ENCODE measurements at places on chromosomes 6 and 20.

- peak; percentile 51 for DNase-seq
Observed at GRCh38 chr20:17617212-17617867, 47.5 kb downstream of the DSTN start.

DNA sequence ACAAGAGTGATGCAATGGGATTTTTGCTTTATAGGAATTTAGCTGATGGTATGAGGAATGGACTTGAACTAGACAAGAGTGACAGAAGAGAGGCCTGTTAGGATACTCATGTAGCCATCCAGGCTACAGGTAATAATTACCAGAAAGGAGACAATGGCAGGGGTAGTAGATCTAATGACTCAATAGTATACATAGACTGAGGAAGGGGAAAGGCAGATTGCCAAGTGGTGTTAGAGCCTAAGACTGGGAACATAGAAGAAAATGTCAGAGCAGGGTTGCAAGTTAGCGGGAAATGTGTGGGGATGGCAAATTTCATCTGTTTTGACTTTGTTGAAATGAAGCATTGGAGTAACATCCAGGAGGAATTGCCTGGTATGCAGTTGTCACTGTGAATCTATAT is 295.6 kb downstream of the UTRN start:
- DNase-seq, result no peak

GRCh38 chr6:95133578-95133977 is 443.8 kb upstream of the MANEA start:
- DNase-seq, result peak; percentile 22

DNA sequence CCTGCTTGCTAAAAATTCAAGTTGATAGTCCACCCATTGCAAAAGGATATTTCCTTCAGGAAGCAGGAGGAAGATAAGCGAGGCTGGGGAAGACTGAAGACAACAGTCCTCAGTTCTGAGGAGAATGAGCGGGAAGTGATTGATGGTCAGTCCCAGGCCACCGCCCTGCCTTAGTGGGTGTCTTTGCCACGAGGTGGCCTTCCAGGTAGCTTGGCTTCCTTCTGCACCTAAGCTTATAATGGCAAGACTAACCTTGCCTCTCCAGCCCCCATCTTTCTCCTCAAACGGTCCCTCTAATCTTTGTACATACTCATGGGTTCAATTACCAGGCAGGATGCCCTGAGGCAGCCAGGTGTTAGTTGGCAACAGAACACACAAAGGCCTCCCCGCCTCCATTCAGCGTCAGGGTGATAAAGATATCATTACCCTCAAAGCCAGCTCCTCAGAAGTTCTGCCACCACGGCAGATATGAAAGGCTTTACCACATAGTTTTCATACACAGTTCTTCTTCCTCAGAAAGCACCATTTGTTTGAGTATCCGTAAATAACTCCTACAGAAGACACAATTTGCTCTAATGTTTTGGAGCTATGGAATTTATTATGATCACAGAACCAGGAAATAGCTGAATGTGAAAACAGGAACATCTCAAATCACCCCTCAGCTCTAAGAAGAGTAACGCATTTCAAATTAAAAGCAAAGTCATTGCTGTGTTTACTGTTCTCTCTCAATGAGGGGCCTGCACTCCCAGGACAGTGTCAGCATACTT is 249.4 kb downstream of the ATXN1 start:
- no peak for DNase-seq

DNA sequence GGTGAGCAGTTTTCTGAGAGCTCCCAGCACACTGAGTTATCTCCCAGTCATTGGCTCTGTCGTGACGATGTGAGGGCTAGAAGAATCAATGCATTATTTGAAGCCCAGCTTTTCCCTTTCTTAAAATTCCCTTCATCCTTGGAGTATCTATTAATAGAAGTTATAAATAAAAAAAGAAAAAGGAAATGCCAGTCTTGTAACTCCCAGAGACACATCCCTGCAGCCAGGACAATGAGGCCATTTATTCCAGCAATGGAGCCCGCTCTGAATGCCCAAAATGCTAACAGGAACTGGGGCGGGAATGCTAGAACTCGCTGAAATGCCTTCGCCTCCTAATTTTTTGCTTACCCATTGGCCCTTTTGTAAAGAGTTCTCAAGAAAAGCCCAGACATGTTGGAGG is 305.8 kb downstream of the TFAP2C start:
- DNase-seq, result no peak

DNA sequence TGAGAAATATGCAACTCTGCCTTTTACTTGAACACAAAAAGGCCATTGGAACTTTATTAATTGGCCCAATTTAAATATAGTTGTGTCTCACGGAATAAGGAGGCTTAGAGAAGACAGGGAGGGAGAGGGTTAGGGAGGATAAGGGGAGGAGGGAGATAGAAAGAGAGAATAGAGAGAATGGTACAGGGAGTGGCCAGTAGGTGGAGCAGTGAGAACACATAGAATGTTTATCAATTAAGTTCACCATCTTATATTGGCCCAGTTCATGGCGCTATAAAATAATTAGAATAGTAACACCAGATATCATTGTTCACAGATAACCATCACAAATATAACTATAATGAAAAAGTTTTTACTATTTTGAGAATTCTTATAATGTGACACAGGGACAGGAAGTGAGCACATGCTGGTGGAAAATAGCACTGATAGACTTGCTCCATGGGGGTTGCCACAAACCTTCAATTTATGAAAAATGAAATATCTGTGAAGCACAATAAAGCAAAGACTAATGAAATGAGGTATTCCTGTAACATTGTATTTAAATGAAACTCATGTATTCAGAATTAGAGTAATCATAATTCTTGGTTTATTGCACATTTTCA is 374.1 kb upstream of the MANEA start:
- DNase-seq, result peak; percentile 52

- no peak for DNase-seq
Observed at GRCh38 chr20:48149902-48150301, 364.6 kb upstream of the SULF2 start.

DNA sequence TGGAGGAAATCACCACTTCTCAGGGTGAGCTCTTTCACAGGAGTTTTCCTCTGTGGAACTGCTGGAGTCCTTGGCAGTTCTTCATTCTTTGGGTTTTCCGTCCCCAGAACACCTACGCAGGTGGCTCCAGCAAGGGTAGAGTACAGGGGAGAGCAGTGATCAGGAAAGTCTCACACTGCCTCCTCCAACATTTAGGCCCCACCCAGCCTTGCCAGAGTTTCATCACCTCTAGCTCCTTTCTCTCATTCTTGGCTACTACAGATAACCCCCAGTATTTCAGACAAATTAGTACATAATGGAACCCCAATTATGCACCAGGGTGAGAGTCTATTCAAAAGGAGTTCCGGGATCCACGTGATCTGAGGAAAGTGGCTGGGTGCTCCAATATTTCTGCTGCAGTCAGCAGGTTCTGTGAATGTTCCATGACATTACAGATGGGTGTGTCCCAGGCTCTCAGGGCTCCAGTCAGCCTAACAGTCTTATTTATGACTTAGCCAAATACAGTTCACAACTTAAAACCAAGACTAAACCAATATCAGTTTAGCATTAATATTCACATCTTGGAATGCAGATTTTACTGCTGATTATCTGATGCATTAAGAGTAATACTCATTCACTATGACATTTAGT is 44.6 kb downstream of the GPR63 start:
- no peak for DNase-seq

DNA sequence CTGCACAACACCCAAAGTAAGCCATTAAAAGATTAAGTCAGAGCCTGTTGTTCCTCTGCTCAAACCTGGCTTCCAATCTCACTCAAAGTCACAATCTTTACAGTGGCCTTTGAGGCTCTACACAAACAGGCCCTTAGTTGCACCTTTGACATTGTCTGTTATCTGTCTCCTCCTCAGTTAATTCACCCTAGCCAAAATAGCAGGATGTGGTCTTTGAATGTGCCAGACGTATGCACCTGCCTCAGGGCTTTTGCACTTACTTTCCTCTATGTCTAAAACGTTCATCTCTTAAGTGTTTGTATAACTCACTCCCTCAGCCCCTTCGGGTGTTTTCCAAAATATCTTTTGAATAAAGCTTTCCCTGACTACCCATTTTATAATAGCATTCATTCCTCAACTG is 107.7 kb downstream of the EYA4 start:
- no peak for DNase-seq

- DNase-seq, result peak; percentile 86
Observed at GRCh38 chr20:57205606-57206219, 60.7 kb downstream of the BMP7 start.

DNA sequence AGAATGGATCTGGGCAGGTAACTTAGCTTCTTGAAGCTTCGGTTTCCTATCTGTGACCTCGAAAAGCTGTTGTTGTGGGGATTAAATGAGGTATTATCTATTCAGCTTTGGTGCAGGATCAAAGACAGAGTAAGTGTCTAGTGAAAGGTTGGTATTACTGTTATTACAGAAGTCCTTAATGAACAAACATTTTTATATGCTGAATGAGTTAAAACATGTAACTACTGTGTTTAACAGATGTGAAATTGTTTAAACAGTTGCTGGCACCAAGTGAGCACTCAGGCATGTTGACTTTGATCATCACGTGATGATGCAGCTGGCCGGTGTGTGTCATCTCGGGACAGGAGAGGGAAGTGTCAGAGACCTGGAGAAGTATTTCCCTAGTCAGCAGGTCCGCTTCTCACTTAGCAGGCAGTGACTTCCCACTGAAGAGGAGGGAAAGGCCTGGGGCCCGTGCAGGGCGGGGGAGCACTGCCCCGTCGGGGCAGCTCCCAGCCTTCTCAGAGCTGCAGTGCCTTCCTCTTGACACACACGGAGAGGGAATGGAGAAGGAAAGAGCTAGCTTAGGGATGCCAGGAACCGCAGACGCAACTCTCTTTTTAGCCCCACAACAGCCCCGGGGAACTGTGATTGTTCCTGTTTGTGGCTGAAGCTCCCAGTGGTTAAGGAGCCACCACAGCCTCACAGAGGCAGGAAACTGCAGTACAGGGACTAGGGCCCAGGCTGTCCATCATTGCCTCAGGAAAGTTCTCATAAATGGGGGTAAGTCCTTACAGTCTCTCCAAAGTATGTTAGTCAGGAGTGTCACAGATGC is 18.0 kb downstream of the TUBB2A start:
- peak; percentile 56 for DNase-seq

- DNase-seq, result no peak
Observed at GRCh38 chr6:56794421-56794820, 151.7 kb upstream of the DST start.

- peak; percentile 55 for DNase-seq
Observed at GRCh38 chr6:49849213-49849907, 17.0 kb downstream of the CRISP1 start.

- no peak for DNase-seq
Observed at GRCh38 chr6:3045777-3046176, 22.5 kb upstream of the RIPK1 start.

- no peak for DNase-seq
Observed at GRCh38 chr6:34981951-34982350, 92.9 kb downstream of the ANKS1A start.

GRCh38 chr6:110415086-110415916 is at the start of gene DDO:
Gene DDO, minus strand, starts transcription at chr6:110415575. Its CDS starts 2,113 bp downstream, at chr6:110413462.
- DNase-seq, result peak; percentile 54

DNA sequence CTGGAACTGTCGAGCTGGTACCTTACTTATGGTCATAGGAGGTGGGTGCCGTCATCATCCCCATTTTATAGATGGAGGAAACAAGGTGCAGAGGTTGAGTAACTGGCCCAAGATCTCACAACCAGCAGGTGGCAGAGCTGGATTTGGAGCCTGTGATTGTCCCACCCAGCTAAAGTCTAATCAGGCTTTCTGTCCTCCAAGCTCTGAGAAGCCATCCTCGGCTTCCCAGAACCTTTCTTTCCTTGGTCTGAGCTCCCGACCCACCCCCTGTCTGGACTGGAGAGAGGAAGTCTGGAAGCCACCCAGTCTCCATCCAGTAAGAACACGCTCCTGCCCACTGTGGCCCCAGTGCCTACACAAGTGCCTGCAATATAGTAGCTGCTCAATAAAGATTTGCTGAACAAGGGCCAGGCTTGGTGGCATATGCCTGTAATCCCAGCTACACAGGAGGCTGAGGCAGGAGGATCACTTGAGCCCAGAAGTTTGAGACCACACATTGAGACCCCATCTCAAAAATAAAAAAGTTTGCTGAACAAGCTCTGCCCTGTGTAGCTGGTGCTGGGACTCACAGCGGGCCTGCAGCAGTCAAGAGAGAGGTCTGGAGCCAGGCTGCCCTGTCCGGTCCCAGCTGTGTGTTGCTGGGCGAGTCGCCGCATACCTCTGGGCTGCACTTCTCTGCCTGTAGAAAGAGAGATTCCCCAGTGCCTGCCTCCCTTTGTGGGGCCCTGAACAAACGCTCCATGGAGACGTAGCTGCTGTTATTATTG is 32.5 kb upstream of the DLGAP4 start:
- DNase-seq, result peak; percentile 39

GRCh38 chr6:169371344-169372127 is 117.9 kb upstream of the THBS2 start:
- peak; percentile 22 for DNase-seq

DNA sequence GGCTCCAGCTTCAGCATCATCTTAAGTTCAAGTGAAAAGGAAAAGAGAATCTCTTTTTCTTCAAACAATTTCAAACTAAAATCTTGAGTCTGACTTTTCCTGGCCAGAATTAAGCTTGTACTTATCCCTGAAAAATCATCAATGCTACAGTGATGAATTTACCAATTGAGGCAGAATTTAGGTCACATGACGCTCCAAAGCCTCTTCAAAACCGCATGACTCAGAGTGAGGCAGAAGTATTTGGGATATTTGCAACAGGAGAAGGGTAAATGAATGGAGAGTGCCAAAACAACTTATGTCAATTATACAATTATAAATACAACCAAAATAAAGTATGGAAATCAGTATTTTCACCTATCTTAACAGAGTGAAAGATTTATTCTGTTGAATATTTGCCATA is 515.5 kb downstream of the COL12A1 start:
- peak; percentile 4 for DNase-seq

GRCh38 chr6:105204768-105205167 is 25.0 kb upstream of the POPDC3 start:
- no peak for DNase-seq

GRCh38 chr6:32194388-32194787 is 1.9 kb upstream of the GPSM3 start:
- DNase-seq, result no peak
